ENCODE measurements at places on chromosomes 11 and 22. TPM values are rescaled to one million over a fixed set of nuclear protein-coding genes. Genes with fewer than 3 reads are reported as not detected.

FGF3 gene
- not detected for total RNA-seq

MPZL2 gene
- 1.5 TPM for total RNA-seq

ELP4 gene
- 17.7 TPM for total RNA-seq

RIMBP3C gene
- total RNA-seq: 0.10 TPM

OR52I2 gene
- not detected for total RNA-seq

CRYBA4 gene
- not detected for total RNA-seq

BAIAP2L2 gene
- 0.31 TPM for total RNA-seq

BTG4 gene
- total RNA-seq: not detected

FDX1 gene
- total RNA-seq: 13.7 TPM

CDC42EP1 gene
- 0.42 TPM for total RNA-seq

BARX2 gene
- total RNA-seq: not detected

LMNTD2 gene
- total RNA-seq: 2.1 TPM

OR52N4 gene
- total RNA-seq: 1.0 TPM

HOATZ gene
- total RNA-seq: not detected

SHISAL1 gene
- not detected for total RNA-seq

DLG2 gene
- 1.6 TPM for total RNA-seq

FAM118A gene
- total RNA-seq: 37.7 TPM

LRRC4C gene
- total RNA-seq: not detected

F2 gene
- total RNA-seq: not detected

NXPE4 gene
- total RNA-seq: not detected

DNAJB7 gene
- total RNA-seq: not detected

PHOX2A gene
- not detected for total RNA-seq

KCNC1 gene
- total RNA-seq: under 0.01 TPM
